Muscle of arm (tissue), 14 donors: ENCODE measurements at places on chromosomes 7 and 10. TPM values are rescaled to one million over a fixed set of nuclear protein-coding genes. Genes with fewer than 3 reads are reported as not detected.

The SLC39A12 gene
- polyA plus RNA-seq: not detected

DNA sequence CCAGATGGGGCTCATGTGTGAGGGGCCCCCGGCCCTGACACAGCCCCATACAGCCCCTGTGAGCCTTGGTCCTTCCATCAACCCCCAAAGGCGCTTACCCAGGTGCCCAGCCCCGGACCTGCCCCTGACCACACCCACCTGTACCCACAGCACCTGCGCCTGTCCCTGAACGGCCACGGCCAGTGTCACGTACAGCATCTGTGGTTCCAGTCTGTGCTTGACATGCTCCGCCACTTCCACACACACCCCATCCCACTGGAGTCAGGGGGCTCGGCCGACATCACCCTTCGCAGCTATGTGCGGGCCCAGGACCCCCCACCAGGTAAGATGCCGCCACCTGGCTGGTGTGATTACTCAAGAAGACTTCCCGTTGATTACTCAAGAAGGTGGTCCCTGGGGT, 33.5 kb downstream of the SH2B2 start:
- no peak for DNase-seq

The ZNF503 gene
- 9.2 TPM for polyA plus RNA-seq

DNA sequence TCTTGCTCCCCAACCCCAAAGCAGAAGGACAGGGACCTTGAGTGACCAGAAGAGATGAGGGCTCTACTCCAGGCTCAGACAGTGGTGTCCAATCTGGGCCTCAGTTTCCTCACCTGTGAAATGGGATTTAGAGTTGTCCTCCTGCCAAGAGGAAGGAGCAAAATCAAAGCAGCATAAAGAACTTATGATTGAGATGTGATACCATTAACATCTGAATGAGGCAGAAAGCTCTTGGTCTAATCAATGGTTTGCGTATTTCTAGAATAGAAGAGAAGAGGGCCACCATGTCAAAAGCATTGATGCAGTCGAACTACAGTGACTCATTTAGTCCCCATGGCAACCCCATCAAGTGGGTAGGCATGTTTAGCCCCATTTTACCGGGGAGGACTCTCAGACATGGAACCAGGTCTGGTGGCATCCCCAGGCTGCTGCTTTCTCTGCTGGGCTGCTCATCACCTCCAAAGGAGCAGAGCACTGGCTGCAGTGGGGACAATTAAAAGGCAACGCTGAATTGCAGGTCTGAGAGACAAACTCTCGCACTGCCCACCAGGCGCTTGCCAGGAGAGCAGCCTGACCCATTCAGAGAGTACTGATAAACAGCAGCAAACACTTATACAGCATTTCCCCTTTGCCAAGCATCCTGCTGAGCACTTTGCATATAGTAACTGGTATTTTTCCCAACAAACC, 175.9 kb downstream of the NEURL1 start:
- no peak for DNase-seq

GRCh38 chr7:1124816-1125602, 35.0 kb downstream of the ZFAND2A start:
- DNase-seq: no peak

DNA sequence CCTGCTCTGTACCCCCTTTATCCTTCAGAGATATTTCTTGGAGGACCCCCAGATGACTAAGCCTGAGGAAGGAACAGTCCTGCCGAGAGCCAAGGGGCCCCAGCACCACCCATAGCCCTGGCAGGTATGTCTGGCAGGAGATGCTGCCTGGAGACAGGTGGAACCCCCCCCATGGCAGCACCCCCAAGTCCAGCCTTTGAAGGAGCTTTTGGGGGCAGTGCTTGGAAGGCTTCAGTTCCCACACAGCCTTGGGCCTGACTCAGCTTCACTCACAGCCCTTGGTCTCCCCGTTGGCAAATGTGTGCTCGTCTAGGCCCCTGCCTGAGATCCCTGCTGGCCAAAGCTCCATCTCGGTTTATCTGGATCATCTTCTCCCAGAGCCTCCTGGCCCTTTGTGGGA, 23.0 kb upstream of the PCBD1 start:
- no peak for DNase-seq

- DNase-seq: no peak
These were observed 391.6 kb downstream of the INHBA start for GRCh38 chr7:41311301-41311700.

GRCh38 chr10:79438021-79438698, 7.3 kb downstream of the ZCCHC24 start:
- DNase-seq: no peak

- DNase-seq: no peak
These were observed 33.3 kb downstream of the CDK14 start for GRCh38 chr7:90629297-90629918.

- no peak for DNase-seq
These were observed 225.0 kb downstream of the AUTS2 start for GRCh38 chr7:69823151-69823744.

GRCh38 chr7:41297166-41297565, 405.7 kb downstream of the INHBA start:
- no peak for DNase-seq

DNA sequence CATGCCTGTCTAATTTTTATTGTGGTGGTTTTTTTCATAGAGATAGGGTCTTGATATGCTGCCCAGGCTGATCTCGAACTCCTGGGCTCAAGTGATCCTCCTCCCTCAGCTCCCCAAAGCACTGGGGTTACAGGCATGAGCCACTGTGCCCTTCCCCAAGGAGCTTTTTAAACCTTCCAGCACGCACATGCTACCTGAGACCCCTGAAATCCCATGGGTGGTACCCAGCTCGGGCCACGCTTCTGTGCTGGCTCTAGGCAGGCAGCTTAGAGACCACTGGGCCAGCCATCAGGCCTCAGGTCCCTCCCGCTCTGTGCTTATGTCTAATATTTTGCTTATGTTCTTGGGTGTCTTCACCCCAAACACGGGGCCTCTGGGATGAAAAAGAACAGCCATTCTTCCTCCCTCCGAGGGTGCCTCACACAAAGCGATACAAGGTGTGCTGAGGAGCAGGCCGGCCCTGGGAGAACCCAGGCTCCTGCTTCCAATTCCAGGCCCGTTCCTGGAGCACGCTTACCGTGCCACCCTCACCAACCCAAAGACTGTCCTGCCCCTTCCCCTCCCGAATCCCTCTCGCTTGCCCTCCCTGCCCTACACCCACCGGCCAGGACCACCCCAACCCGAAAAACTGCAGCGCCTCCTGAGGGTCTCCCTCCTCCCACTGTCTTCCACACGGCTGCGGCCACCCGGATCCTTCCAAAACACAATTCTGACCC, 10.9 kb downstream of the SPOCK2 start:
- no peak for DNase-seq

The HECW1 gene
- not detected for polyA plus RNA-seq

GRCh38 chr10:94239696-94240095, 123.0 kb downstream of the NOC3L start:
- no peak for DNase-seq

DNA sequence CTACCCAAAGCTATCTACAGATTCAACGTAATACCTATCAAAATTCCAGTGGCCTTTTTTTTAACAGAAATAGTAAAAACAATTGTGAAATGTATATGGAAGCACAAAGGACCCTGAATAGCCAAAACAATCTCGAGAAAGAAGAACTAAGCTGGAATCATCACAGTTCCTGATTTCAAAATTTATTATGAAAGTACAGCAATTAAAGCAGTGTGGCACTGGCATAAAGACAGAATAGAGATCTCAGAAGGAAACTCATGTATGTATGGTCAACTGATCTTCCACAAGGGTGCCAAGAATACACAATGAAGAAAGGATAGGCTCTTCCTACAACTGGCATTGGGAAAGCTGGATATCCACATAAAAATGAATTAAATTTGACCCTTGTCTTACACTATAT, 23.2 kb downstream of the PNLIPRP3 start:
- DNase-seq: no peak

The TMEM178B gene
- 0.90 TPM for polyA plus RNA-seq

GRCh38 chr7:89474456-89474855, 678.9 kb upstream of the TEX47 start:
- DNase-seq: no peak

The HOXA4 gene
- 31.6 TPM for polyA plus RNA-seq

DNA sequence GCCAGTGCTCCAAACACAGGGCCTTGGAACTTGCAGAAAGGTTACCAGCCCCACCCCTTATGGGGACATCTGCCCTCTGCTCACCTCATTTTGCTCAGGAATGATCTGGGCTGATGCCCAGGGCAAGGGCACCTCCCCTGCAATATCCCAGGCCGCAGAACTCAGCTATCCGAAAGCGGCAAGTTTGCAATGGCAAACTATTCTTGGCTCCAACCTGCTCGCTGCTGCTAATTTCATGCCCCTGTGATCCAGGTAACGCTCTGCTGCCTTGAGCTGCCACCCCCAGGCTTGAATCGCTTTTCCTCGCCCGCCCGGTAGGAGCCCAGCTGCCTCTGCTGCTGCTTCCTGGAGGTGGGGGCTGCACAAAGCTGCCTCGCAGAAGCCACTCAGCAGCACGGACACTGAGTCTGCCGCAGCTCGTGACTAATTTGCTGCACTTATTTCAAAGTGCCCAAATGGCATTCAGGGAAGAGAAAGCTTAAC, 18.2 kb downstream of the SLC29A3 start:
- no peak for DNase-seq

GRCh38 chr7:98097042-98097645, 9.5 kb upstream of the LMTK2 start:
- no peak for DNase-seq

DNA sequence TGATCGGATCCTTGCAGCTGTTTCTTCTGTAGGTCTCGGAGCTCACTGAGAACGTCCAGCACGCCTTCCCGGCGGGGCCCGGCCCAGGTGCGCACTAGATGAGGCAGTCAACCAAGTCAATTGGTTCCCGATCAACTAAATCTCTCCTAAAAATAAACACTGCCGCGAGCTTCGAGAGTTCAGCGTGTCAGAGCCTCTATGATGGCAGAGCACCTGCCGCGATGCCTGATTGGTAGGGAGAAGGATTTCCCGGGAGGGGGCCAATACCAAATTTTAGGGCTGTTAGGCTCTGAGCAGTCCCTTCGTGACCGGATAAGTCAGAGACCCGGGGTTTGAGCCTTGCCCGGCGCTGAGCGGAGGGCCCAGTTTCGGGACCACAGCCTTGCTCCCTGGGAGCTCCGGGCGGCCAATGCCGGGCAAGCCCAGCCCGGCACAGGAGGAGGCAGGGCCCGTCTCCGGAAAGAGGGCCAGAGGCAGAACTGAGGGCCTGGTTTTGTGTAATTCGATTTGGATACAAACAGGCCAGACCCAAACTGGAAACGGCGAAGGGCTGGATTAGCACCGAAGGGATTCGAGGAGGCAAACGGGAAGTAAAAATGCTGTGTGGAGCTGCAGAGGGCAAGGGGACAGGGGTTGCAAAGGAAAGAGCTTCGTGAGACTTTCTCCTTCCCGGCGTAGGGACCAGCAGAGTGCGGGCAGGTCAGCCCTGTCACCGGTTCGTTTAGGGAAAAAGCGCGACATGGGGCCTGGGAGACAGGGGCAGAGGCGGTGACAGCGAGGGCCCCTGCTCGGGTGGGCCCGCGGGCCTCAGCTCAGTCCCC, 569 bp downstream of the SLC26A5 start:
- DNase-seq: no peak

The SEMA4G gene
- polyA plus RNA-seq: 5.4 TPM

The RPEL1 gene
- not detected for polyA plus RNA-seq

GRCh38 chr10:52269233-52269632, 44.8 kb upstream of the DKK1 start:
- DNase-seq: no peak

GRCh38 chr10:98431016-98431415, 15.7 kb downstream of the HPS1 start:
- DNase-seq: no peak

GRCh38 chr10:103451831-103452505, at the start of gene CALHM2:
CALHM2 (minus strand) TSS chr10:103452370; CDS start chr10:103449941, 2,429 bp downstream.
- peak; percentile 77 for DNase-seq

DNA sequence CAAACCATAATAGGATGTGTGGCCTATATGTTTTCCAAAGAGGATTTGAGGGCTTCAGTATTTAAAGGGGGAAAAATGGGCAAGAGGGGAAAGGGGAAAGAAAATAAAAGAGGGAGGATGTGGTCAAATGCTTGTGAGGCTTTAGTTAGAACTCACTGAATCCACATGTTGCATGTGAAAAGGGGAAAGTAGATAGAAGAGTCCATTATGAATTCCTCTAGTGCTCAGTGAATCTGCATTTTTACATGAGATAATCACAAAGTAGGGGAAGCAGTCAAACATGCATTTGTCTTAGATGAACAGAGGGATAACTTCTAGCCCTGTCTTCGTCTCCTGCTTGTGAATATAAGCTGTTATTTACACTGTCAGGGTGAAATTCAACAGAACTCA, 24.6 kb upstream of the AKAP9 start:
- DNase-seq: no peak

DNA sequence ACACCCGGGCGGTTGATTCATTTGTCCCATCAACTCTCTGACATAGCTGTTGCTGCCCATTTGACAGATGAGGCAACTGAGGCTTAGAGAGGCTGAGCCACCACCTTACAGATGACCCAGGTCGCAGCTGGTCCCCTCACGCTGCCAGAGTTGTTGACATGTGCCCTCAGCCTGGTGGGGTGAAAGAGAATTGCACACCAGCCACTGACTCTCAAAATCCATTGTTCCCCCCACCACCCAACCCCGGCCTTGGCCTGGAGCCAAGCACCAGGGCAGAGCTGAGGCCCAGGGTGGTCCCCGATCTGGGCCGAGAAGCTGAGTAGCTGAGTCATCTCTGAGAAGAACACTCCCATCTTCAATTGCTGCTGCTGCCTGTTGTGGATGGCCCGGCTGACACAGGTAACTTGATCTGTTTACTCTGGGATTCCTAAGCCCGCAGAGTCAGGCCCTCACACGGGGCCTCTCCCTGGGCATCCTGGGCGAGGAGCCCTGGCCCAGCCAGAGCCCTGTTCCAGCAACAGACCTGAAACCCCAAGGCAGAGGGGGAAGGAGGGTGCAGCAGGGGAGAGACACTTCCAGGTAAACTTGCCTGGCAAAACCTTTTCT, 27.5 kb downstream of the PVRIG start:
- no peak for DNase-seq

DNA sequence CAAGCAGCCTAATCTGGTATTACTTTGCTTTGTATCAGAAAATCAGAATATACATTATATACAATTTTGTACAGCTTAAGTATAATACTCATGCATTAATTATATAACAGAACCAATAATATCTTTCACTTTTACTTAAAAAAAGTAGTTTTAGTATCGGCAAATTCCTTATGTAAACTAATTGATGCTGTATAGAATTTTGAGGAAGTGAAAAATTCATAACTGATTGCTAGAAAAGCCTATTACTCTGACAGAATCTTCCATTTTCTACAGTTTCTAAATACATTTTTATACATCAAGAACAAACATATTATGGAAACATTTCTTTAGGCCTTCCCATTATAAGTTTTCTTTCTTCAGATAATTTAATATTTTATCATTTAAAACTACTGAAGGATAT, 124.0 kb upstream of the GPR22 start:
- no peak for DNase-seq
